ENCODE measurements at places on chromosomes 12 and 14. TPM values are rescaled to one million over a fixed set of nuclear protein-coding genes. Genes with fewer than 3 reads are reported as not detected.

FAM181A gene
- total RNA-seq: not detected

RNASE3 gene
- total RNA-seq: not detected

JPH4 gene
- total RNA-seq: 1.1 TPM

HOXC6 gene
- not detected for total RNA-seq

IRAK3 gene
- 0.05 TPM for total RNA-seq

GPRC5A gene
- 12.5 TPM for total RNA-seq

TPH2 gene
- 0.24 TPM for total RNA-seq

AMDHD1 gene
- total RNA-seq: 0.52 TPM

AKAP6 gene
- 3.4 TPM for total RNA-seq

ZNF891 gene
- 1.2 TPM for total RNA-seq

Data from astrocyte (in vitro differentiated cells and primary cell).